A549 treated with RU486 at 1 μM for 4 hours (cell line): ENCODE measurements at places on chromosomes 12 and 14. TPM values are rescaled to one million over a fixed set of nuclear protein-coding genes. Genes with fewer than 3 reads are reported as not detected.

LRP1-AS gene
- not detected in 5 replicates for total RNA-seq

NABP2 gene
- 58.0 to 66.9 TPM (median 62.4 TPM) in 5 replicates for total RNA-seq

PIANP gene
- total RNA-seq: 0.51 to 1.1 TPM (median 0.81 TPM) in 5 replicates

INHBE gene
- total RNA-seq: 0.08 to 0.25 TPM (median 0.12 TPM) in 3 of 5 replicates, not detected in the others

TMEM253 gene
- 0.53 to 1.3 TPM (median 0.85 TPM) in 5 replicates for total RNA-seq

KRT77 gene
- not detected in 5 replicates for total RNA-seq

FOXG1 gene
- 0.05 to 0.17 TPM (median 0.13 TPM) in 5 replicates for total RNA-seq
